IMR-90 (cell line): ENCODE measurements at places on chromosomes 6 and 20. TPM values are rescaled to one million over a fixed set of nuclear protein-coding genes. Genes with fewer than 3 reads are reported as not detected.

DNA sequence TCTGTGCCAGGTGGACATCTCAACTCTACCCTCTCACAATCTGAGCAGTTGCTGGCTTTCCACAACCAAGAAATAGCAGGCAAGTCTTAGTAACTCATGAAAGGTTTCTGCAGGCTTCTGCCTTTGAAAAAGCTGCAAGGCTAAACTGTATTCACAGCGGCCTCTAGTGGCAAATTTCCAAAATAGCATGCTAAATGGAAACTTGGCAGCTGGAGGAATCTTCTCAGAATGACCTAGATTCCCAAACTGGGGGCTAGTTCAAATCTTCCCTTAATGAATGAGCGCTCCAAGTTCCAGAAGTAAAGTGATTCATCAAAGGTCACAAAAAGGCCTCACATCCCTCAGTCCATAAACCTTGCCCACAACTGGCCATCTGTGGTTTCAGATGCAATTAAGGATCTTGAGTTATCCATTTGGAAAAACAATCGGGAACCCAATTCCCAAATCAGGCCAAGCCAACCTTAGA lies 11.9 kb upstream of the CPNE5 start:
- DNase-seq = peak; percentile 72

GRCh38 chr20:64062596-64063388 lies at the start of gene TCEA2:
Gene TCEA2, plus strand, starts transcription at chr20:64063198. Its CDS starts 115 bp downstream, at chr20:64063313.
- peak; percentile 95 for DNase-seq

DNA sequence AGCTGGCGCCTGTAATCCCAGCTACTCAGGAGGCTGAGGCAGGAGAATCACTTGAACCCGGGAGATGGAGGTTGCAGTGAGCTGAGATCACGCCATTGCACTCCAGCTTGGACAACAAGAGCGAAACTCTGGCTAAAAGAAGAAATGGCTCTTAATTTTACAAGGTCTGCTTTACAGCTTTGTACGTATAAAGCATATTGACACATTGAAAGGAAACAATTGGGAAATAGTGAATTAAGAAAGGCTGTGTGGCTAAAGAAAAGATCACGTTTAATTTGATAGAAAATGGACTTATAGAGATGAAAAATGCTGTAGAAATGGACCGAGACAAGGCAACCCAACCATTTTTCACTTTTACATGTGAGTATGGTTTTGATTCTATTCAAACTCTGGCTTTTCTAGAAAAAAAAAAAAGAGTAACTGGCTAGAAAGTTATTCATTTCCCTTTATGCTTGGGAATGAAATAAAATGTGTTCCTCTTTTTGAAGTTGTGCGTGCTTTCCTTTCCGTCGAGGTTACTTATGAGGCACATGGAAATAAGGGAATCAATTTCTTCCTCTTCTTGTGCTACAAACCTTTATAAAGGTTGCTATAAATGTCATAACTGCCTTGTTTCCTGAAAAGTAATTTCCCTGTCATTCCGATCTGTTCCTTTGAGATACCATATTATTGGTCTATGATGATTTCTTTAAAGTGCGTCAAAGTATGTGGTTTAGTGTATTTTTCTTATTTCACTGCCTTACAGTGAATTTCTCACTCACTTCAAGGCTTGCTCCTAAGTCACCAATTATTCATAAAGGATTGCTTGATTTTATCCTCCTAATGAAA lies 29.4 kb downstream of the PFDN4 start:
- no peak for DNase-seq

DNA sequence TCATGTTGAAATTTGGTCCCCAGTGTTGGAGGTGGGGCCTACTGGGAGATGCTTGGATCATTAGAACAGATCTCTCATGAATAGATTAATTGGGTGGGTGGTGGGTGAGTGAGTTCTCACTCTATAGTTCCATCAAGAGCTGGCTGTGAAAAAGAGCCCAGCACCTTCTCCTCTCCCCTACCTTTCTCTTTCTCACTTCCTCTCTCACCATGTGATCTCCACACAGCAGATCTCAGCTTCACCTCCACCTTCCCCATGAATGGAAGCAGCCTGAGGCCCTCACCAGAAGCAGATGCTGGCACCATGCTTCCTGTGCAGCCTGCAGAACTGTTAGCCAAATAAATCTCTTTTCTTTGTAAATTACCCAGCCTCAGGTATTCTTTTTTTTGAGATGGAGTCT lies 12.9 kb upstream of the GMNN start:
- no peak for DNase-seq

Gene POPDC3
- total RNA-seq = 25.8 and 29.4 TPM in 2 replicates
